Activated CD4-positive, alpha-beta T cell treated with anti-CD3 and anti-CD28 coated beads for 36 hours (primary cell): ENCODE measurements at places on chromosomes 4 and X. TPM values are rescaled to one million over a fixed set of nuclear protein-coding genes. Genes with fewer than 3 reads are reported as not detected.

GRCh38 chr4:72319601-72320021 is 249.4 kb downstream of the ADAMTS3 start:
- peak; percentile 7 for DNase-seq

- DNase-seq, result no peak
Observed at GRCh38 chrX:136546371-136546781, 14.4 kb downstream of the VGLL1 start.

GRCh38 chrX:7568130-7568529 is 274.8 kb upstream of the VCX start:
- no peak for DNase-seq

DNA sequence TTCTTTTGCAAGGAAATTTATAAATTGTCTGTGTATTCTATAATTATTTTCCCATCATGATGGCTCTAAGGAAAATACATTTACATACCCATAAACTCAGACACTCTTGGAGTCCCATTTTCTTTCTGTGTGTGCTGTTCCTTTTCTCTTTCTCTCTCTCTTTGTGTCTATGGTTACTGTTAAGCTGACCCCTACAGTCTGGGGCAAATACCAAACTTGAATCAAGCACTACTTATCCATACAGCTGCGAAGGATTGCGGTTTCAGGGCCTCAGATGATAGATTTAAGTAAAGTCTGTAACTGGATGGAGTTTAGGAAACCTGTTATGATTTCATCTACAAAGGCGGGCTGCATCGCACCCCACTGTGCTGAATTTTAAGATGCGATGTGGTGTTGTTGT is 150.2 kb downstream of the SHROOM3 start:
- no peak for DNase-seq

- no peak for DNase-seq
Observed at GRCh38 chr4:172657081-172657480, 511.5 kb upstream of the GALNT7 start.

GRCh38 chrX:67723580-67724351 is 179.9 kb downstream of the AR start:
- no peak for DNase-seq

FAM199X gene
- total RNA-seq, result 5.0 TPM

DNA sequence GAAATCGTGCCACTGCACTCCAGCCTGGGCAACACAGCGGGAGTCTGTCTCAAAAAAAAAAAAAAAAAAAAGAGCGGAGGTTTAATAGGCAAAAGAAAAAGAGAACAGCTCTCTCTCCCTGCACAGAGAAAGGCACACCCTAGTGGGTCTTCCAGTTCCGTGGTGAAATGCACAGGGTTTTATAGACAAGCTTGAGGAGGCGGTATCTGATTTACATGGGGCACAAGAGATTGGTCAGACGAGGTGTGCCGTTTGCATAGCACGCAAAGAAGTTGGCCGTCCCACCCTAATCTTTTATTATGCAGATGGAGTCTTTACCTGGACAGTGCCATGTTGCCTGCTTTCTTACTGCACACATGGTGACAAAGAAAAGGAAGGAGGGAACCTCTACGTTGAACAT is 33.5 kb upstream of the REST start:
- DNase-seq, result no peak
